ENCODE measurements at places on chromosomes 12 and 14.

DNA sequence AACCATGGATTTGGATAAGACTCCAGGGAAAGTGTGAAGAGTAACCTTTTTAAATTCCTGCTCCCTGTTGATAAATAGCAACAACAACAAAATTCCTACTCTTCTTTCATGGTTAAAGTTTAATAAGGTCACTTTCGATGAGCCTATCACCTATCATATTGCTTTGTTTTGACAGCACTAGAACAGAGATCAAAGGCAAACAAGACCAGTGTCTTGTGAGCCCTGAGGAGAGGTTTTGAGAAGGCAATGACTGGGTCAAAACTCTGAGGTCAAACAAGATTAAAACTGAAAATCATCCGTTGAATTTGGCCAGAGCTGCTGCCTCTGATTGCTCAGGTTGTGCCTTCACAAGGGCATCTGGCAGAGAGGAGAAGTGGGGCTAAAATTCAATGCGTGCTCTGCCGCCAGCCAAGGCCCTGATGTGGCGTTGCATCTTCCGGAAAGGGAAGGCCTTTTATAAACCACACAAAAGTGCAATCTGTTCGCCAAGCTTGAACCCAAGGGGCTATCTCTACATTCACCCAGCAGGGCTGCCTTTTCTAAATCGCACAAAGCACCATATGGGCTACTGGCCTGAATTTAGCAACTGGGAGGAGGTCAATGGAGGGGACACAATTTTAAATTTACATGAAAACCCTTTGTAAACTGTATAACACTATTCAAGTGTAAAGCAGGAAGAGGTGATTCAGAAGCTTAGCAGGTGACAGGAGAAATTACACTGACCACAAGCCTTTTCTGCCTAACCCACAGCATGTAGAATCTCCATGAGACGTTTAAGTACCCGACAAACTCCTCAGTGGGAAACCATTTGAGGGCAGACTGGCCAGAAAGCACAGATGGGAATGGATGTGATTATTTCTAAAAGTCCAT, 140.8 kb downstream of the DAD1 start:
- no peak for DNase-seq

DNA sequence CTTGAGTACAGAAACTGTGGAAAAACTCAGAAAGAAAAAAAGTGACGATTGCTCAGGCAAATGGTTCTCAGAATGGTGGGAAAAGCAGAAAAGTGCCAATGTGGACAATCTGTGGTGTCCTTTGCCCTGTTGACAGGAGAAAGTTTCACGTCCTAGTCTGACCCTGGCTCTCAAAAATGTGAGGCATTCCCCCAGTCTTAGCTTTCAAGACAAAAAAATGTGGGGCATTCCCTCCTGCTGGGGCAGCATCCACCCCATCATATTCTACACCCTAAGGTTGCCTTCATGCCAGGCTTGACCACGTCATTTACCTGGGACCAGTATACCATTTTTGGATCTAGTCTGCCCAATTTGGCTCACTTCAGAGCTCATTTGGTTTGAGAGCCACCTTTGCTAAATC, 20.7 kb upstream of the ANAPC7 start:
- DNase-seq: no peak

GRCh38 chr14:52599974-52600373, 47.3 kb downstream of the GPR137C start:
- DNase-seq: no peak

DNA sequence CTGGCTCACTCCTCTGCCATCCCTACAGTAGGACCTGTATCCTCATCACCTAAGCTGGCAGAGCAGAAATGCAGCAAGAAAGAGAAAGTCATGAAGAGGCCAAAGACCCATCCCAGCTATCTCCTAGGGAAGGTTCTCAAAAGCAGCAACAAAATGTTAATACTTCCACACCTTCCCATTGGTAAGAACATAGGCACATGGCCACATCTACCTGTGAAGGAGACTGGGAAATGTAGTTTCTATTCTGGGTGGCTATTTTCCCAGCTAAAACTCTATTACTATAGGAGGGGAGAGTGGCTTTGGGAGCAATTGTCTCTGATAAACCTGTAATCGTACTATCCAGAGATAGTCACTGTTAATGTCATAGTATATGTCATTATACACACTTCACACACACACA, 13.7 kb upstream of the EIF2B2 start:
- DNase-seq: no peak

- DNase-seq: no peak
Measured at GRCh38 chr14:50795909-50796308, 35.1 kb downstream of the NIN start.

DNA sequence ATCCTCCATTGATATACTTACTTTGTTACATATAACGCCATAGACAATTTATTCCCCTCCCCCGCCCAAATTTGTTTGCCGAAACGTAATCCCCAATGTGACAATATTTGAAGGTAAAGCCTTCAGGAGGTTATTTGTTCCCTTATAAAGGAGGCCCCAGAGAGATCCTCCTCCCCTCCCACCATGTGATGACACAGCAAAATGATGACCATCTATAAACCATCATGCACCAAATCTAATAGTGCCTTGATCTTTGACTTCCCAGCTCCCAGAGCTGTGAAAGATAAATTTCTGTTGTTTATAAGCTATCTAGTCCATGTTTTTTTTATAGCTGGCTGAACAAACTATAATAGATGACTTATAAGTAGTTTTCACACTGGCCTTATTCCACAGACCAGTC, 122.2 kb downstream of the PTPRO start:
- no peak for DNase-seq

All from GM23248 (cell line).